Bone marrow (tissue), 2 donors: ENCODE measurements at places on chromosomes 16 and 17.

DNA sequence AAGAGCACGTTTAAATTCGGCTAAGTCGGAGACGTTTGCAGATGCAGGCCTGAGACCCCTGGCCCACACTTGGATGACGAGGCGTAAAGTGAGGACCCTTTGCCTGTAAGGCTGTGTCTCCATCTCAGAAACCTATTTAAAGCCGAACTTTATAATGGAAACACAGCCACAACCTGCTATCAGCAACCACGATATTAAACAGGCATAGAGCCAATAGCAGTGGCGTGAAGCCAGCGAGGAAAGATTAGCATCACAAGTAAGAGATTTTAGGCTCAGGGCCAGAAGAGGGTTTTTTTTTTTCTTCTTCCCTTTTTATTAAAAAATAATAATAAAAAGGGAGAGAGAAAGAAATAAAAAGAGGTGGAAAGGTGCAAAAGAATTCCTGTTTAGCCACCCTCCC lies 111.3 kb upstream of the NOL11 start:
- DNase-seq: no peak

- no peak for DNase-seq
Observed at GRCh38 chr16:73569266-73569980, 521.5 kb upstream of the ZFHX3 start.

DNA sequence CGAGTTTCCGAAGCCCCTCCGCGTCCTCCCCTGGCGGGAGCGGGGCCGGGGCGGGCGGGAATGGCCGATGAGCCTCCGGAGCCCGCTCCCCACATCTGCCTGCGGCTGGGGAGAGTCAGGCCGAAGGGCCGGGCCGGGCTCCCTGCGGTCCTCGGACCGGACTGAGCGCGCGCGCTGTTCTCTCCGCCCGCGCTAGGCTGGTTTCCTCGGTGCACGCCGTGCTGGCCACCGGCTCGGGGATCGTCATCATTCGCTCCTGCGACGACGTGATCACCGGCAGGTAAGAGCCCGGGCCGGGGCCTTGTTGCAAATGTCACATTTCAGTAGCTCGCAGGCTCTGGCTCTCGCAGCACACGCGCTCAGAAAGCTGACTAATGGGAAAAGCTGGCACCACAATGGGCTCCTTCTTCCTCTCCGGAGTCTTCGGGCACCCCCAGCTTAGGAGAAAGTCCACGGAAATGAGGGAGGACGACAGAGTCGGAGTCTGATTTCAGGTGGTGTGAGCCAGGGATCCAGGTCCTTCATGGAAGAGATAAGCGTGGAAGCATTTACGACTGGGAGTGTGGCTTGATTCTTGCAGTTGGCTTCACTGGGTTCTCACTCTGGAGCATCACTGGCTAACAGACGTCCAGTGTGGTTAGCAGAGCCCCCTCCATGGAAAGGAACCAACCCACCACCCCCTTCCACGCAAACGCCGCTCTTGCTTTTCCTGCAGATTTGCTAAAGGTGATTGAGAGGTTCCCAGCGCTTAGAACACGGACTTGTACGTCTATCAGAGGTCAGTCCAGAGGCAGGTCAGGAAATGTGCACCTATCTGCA lies 715 bp downstream of the TLCD3A start:
- DNase-seq: no peak

- DNase-seq: no peak
Observed at GRCh38 chr17:32828822-32829221, 48.1 kb downstream of the MYO1D start.

- no peak for DNase-seq
Observed at GRCh38 chr17:8312726-8313600, 2.9 kb downstream of the ARHGEF15 start.

DNA sequence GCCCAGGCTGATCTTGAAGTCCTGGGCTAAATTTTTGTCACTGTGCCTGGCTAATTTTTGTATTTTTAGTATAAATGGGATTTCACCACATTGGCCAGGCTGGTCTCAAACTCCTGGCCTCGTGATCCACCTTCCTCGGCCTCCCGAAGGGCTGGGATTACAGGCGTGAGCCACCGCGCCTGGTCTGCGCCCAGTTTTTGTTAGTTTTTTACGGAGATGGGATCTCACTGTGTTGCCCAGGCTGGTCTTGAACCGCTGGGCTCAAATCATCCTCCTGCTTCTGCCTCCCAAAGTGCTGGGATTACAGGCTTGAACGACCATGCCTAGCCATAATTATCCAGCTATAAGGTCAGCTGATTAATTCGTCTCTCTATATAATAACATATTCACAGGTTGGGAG lies 2.7 kb upstream of the CEMP1 start:
- DNase-seq: no peak

DNA sequence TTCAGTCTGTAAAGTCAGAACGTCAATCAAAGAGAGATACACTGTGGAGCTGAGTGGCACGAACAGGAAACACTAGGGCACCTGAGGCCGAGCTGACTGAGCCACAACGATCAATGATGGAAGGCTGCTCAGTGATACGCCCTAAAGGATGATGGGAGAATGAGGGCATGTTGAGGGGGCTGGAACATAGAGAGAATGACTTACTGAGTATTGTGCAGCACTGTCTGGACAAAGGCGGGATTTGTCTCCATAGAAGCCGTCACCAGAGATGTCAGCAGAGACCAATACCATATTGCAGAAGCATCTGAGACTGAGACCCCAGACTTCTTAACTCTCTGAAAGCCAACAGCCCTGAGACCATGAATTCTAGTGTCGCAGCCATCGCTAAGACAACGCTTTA lies 33.4 kb downstream of the ZZEF1 start:
- no peak for DNase-seq

GRCh38 chr17:81733507-81734404 lies 21.7 kb downstream of the SLC25A10 start:
- DNase-seq: peak; percentile 30

DNA sequence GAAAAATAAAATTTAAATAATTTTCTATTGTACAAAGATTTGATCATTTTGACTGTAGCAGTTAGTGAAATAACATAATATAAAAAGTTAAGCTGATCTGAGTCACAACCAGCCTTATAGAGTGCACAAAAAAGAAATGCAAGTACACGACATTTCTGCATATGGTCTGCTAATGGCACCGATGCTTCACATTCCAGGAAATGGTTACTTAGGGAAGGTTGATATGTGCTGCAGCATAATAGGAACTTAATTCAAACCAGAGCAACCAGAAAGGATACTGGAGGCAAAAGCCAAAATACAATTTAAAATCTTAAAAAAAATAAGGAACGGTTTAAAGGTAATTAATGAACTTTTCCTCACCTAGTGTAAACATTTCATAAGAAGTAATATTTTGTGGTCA lies 10.0 kb upstream of the CFDP1 start:
- no peak for DNase-seq

GRCh38 chr16:53817117-53817755 lies 113.3 kb downstream of the FTO start:
- no peak for DNase-seq

GRCh38 chr17:74632617-74633016 lies 9.1 kb upstream of the CD300E start:
- no peak for DNase-seq

DNA sequence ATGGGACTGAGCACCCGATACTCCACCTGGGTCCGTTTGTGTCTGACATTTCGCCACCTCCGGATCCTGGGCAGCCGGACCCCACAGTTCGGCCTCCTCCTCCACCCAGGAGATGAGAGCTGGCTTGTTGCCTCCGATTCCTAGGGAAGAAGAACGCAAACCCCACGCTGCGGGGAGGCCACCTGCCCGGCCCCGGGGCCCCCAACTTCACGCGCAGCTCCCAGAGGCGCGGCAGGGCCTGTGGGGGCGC lies 542 bp downstream of the ZNF764 start:
- DNase-seq: no peak

- peak; percentile 9 for DNase-seq
Observed at GRCh38 chr17:38352245-38353085, 821 bp downstream of the SOCS7 start.

DNA sequence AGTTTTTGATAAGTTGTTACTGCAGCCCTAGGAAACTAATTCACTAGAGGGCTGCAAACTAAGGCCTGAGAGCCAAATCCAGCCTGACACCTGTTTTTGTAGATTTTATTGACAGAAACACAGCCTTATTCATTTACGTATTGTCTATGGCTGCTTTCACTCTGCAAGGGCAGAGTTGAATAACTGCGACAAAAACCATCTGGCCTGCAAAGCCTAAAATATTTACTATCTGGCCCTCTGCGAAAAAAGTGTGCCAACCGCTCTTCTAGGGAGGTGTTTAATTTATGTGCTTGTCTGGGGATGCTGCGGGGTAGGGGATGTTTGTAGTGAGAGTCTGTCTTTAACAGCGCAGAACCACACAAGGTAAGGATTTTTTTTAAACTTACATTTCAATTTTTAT lies 165.0 kb upstream of the RBFOX1 start:
- DNase-seq: no peak

DNA sequence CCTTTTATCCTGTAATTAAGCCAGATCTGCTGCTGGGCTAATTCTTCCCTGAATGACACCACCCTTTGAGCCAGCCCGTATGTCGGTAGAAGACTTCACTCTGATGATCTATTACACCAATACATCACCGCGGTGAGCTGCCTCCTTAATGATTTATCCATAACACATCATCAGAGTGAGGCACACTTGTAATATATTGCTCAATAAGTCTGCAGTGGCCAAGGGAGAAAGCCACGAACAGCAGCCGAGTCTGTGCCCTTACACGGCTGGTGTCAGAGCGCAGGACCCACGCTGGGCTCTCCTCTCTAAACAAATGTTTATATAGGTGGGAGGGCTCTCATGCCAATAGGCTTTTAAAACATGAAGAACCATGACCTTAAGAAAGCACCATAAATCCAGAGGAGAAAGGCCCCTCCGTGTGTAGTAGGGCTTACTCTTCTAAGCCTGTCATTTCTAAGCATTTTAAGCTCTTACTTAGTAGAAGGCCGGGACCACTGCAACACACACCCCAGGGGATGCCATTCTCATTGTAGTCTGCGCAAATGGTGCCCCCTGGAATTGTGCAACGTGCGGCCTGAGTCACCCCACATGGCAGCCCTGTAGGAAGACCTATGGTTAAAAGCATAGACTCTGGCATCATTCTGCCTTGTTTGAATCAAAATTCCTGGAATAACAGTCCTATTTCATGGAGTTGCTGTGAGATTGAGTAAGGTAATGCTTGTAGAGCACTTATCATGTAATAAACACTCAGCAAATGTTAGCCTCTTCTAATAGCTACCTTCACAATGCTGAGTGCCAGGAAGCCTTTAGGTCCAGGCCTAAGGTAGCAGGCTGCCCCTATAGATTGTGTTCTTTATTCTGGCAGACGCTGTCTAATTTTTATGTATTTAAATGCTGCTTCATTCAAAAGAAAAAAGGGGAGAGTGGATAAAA lies 26.1 kb downstream of the MRPS23 start:
- DNase-seq: no peak

DNA sequence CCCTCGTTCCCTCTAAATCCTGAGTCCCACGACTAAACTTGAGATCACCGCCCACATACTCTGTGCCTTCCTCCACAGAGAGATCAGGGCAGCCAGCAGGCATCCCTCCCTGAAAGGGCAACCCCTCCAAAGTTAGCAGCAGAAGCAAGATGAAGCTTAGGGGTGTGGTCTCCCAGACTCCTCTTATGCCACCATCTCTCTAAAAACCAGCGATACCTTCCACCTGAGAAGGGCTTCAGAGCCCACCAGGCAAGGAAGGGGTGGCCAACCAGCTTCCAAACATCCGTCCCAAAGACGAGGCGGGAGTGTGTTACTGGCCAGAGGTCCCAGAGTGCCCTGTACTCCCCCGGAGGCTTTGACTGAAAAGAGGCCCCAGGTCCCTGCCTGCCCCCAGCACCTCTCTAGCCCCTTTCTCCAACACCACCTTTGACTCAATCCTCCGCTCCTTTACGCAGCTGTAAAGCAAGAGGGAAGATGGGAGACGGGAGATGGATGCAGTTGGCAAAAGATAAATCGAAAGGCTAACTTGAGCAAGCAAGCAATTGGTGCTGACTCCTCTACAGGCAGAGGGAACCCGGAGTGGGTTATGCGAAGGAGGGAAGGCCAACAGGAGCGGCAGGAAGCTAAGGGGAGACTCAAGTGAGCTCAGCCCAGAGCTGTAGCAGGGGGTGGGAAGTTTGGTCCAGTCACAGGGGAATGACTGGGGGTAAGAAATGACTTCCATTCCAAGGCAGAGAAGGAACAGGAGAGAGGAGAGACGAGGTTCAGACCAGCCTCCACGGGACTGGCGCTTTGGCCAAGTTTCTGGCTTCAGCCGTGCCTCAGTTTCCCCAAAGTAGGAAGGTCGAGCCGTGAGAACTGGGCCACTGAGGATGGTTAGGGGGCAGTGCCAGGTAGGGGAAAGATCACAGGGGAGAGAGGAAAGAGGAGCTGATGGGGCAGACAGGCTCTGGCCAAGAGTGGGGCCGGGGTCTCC lies 1.0 kb downstream of the ST3GAL2 start:
- DNase-seq: peak; percentile 14

DNA sequence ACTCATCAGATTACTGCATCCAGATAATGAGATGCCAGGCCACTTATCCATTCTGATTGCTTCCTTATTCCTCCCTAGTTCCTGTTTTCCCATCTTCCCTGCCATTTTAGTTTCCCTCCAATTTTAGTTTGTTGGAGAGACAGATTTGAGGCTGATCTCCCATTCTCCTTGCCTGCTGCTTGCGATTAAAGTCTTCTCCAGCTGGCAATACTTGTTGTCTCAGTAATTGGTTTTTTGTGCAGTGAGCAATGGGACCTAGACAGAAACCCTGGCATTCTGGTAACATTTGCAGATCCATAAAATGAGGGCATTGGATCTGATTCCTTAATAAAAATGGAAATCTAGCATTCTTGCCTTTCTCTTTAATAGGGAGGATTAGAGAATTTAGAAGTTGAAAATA lies 17.6 kb upstream of the ELAC2 start:
- DNase-seq: no peak

DNA sequence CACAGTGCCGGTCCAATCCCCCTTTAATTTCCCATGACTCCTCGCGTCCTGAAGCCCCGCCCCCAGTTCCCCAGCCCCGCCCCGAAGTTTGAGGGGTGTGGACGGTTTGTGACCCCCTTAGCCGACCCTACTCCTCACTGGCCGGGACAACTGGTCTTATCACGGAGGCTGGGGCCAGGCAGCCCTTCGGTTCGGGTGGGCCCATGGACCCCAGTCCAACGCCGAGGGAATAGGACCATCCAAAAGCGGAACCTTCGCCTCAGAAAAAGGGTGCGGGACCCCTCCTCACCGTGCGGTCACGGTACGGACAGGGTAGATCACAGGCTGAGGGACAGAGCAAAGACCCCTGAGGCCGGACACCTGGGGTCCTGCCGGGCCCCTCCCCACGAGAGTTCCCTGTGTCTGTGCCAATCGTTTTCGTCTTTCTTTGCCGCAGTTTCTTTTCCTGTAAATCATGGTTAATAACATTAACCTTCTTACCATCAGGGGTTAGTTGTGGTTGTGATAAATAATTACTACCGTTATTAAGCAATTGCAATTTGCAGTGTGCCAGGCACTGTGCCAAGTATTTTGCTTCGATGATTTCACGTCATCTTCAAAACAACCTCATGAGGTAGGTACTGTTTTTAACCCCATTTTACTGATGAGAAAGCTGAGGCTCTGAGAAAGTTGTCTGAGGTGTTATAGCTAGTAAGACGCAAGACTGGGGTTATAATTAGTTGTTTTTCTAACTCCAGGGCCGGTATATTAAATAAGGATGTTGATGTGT lies 543 bp downstream of the TMUB2 start:
- no peak for DNase-seq
